Activated T-helper 2 cell treated with anti-CD3 and anti-CD28 coated beads, Interferon-gamma antibody, Interleukin-2, Interleukin-4, amounts not matched to agents 10 μg/mL and 5 μg/mL and 100 μg/mL, durations not matched to agents 14 hours and 24 hours and 36 hours (primary cell): ENCODE measurements at places on chromosomes 1 and 21. TPM values are rescaled to one million over a fixed set of nuclear protein-coding genes. Genes with fewer than 3 reads are reported as not detected.

The ABCG1 gene
- total RNA-seq: 5.7 and 8.0 TPM in 2 replicates

The LCE3D gene
- not detected in 2 replicates for total RNA-seq

GRCh38 chr1:53123453-53124140, 18.8 kb downstream of the SLC1A7 start:
- no peak overlapping the region for H3K27ac ChIP-seq
- peaks cover 1% of the 10 kb centered on the region for H3K27me3 ChIP-seq
- no peak for DNase-seq
- no peaks in the 10 kb centered on the region for H3K36me3 ChIP-seq

DNA sequence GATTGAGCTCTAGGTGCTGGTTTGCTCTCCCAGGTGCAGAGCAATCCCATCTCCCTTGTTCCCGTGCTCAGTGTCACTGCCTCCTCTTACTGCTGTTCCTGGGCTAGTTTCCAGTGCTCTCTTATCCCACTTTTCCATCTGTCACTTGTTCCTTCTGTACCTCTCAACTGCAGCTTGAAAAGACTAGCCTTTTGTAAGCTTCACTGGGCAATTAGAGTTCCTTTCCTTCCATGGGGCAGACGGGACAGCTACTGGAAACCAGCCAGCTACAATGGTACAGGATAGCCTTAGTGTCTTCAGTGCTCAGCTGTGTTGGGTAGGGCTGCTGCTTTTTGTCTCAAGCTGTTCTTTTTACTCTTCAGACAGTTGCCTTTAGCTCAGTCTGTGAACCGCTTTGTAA, 31.6 kb downstream of the AGT start:
- DNase-seq: no peak
- no peaks in the 10 kb centered on the region for H3K27me3 ChIP-seq
- H3K4me1 ChIP-seq: no peaks in the 10 kb centered on the region
- no peak overlapping the region for H3K27ac ChIP-seq

The IL6R gene
- total RNA-seq: 1.6 and 2.2 TPM in 2 replicates

GRCh38 chr1:59605761-59606160, 209.0 kb upstream of the HOOK1 start:
- H3K4me3 ChIP-seq: no peak overlapping the region
- no peak overlapping the region for H3K27ac ChIP-seq
- no peaks in the 10 kb centered on the region for H3K27me3 ChIP-seq
- no peaks in the 10 kb centered on the region for H3K4me1 ChIP-seq

DNA sequence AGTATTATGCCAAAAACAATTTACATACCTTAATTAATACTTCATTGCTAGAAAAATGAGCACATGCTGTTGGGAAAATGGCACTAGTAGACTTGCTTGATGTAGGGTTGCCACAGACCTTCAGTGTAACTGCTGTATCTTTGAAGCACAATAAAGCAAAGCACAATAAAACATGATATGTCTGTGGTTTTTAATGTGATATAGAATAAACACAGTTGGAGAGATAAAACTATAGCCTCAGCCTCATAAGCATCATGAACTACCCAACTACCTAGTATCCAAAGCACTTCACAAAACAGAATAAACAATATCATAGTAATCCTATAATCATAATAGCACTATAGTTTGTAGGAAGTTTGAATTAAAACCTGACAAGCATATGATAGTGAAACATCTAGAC, 143.5 kb downstream of the SYT14 start:
- no peak for DNase-seq
- H3K36me3 ChIP-seq: no peaks in the 10 kb centered on the region
- H3K4me1 ChIP-seq: no peaks in the 10 kb centered on the region
- no peaks in the 10 kb centered on the region for H3K27me3 ChIP-seq
- no peak overlapping the region for H3K4me3 ChIP-seq

GRCh38 chr1:3598522-3599285, 12.6 kb downstream of the MEGF6 start:
- DNase-seq: no peak
- H3K27me3 ChIP-seq: no peaks in the 10 kb centered on the region
- H3K36me3 ChIP-seq: no peaks in the 10 kb centered on the region
- H3K4me1 ChIP-seq: peaks cover 8% of the 10 kb centered on the region
